ENCODE measurements at places on chromosomes 5 and 9.

DNA sequence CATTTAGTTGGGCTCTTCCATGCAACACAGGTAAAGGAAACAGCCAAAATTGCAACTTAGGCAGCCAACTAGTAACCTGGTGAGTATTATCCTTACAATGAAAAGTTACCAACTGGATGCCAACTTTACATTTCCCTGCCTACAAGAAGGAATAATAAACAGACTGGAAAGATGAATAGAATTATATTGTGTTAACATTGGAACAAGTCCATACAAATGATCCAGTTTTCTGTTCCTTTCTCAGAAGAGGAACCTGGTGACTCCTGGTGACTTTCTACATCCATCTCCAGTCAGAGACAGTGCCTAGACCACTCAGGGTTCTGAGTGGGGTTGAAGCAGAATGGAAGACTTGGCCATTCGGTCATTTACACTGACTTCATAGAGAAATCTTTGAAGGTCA lies 20.6 kb downstream of the MARCHF3 start:
- no peak for DNase-seq

DNA sequence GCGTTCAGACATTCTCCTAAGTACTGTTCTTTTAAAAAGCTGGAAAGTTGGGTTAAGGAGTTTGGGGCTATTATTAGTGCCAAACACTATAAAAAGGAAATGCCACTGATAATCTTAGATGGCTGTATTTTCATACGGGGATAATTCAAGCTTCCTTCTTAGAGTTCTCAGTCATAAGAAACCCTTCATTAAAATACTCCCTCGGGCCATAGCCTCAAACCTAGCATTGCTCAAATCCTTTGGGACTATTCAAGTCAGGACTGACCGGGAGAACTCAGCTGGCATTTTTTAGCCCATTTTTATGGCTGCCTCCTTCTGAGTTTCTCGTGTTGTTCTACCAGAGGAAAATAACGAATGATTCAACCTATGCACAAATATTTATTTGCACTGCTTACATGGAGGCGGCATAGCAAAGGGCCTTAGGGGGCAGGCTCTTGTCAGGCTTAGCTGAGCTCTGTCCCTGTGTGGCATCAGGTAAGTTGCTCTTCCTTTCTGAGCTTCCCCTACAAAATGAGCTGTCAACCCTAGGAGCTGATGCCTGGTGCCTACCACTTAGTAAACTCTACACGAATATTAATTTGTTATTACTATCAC lies 33.5 kb upstream of the ADAM19 start:
- no peak for DNase-seq

DNA sequence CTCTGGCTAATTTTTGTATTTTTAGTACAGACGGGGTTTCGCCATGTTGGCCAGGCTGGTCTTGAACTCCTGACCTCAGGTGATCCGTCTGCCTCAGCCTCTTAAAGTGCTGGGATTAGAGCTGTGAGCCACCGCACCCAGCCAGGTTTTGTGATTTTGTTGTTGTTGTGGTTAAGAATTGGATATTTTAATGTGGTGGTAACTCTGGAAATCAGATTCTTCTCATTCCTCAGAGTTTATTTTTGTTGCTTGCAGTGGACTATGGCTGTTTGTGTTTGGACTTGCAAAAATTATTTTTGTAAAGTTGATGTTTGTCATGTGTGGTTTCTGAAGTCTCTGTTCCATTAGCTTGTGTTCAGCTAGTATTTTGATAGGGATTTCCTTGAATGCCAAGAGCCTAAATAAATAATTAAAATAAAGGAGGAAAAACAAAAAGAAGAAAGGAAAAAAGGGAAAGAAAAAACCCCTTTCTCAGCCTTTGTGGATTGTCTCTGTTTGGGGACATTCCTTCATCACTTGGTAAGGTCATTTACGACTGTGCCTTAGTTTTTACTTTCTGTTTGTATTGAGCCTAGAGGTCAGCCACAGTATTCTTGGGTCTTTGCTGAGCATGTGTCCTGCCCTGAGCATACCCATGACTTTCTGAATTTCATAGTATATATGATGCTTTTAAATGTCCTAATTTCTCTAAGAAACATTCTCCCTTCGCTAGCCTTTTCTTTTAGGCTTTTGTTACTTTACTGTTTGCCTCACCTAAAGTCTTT lies 37.3 kb downstream of the PBX3 start:
- DNase-seq = no peak

- no peak for DNase-seq
Observed at GRCh38 chr9:131836021-131836420, 96.1 kb upstream of the RAPGEF1 start.

- no peak for DNase-seq
Observed at GRCh38 chr9:126702151-126703001, 88.6 kb downstream of the LMX1B start.

- DNase-seq = no peak
Observed at GRCh38 chr9:91146391-91147019, 215.2 kb downstream of the AUH start.

- no peak for DNase-seq
Observed at GRCh38 chr5:15702102-15702501, 202.1 kb downstream of the FBXL7 start.

- DNase-seq = no peak
Observed at GRCh38 chr5:162128117-162128516, 60.5 kb downstream of the GABRG2 start.

DNA sequence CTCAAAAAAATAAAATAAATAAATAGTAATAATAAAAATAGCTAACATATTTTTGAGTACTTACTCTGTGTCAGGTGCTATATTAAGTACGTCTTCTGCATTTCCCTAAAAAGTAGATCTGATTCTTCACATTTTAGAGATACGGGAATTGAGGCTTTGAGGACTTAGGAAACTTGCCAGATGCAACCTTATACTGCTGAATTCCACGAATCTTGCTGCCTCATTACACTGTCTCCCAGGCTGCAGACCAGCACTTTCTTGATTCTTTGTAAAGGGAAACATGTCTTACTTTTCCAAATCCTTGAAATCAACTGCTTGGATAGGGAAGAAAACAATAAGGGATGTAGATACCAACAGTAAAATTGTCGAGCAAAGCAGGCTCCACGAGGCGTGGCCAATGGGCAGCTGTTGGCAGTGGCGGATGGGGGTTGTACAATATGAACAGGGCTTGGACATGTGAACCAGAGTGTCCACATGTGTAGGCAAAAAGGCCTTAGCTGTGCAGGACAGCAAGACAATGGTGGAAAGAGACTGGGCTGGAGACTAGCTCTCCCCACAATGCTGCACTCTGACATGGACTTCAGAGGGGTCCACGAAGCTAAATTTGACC lies 124.3 kb upstream of the RAI14 start:
- DNase-seq = no peak

GRCh38 chr9:18673179-18673578 lies 199.2 kb downstream of the ADAMTSL1 start:
- DNase-seq = peak; percentile 57

- DNase-seq = no peak
Observed at GRCh38 chr5:8633696-8634095, 764.7 kb downstream of the MTRR start.

- DNase-seq = no peak
Observed at GRCh38 chr5:66207800-66208561, 63.9 kb downstream of the SREK1 start.

DNA sequence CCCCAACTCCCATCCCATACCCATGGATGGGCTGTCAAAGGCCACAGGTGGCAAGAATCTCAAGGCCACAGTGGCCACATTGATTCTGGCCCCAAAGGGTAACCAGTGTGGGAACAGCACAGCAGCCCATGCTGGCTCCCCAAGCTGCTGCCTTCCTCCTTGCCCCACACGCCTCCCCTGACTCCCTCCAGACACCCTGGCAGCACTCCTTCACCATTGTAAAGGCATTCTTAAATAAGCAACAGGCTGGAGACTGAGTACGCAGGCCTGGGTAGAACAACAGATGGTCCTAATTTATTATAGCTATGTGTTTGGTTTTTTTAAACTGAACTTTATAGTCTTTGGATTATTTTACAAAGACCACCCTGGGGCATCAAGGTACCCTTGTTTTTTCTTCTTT lies 158.8 kb downstream of the TSSK1B start:
- DNase-seq = no peak

- no peak for DNase-seq
Observed at GRCh38 chr5:109247986-109248385, 161.8 kb downstream of the PJA2 start.

GRCh38 chr9:76810377-76810957 lies 46.2 kb downstream of the PCA3 start:
- peak; percentile 59 for DNase-seq

DNA sequence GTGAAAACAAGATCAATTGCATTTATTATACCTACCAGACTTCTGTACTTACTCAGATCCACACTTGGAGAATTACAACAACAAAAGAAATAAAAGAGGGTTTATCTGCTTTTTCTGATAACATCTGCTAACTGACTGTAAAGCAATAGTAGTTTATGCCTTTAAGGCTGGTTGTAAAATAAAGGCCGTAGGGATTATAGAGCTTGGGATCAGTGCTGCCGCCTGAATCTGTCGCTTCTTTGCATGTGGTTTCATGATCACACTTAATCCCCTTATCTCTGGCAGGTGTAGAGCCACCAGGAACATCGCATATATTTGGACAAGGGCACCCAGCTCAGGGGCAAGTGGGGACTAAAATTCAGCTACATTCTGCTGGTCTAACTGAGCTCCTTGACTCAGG lies 146.7 kb downstream of the CCDC192 start:
- peak; percentile 14 for DNase-seq

DNA sequence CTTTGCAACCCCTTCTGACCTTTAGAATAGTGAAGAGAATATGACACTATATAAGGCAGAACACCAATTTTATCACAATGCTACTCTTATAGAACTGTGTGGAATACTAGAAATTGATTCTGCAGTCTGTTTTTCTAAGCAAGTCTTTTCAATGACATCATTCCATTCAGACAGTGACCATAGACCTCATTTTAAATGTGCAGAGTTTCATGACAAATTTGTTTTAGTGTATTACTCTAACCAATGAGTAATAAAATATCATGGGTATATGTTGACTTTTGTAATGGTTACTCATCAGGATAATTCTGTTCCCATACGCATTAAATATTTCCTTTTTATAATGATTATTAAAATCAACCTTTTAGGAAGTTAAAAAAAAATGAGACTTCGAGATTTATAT lies 219.9 kb downstream of the COX7C start:
- DNase-seq = no peak

DNA sequence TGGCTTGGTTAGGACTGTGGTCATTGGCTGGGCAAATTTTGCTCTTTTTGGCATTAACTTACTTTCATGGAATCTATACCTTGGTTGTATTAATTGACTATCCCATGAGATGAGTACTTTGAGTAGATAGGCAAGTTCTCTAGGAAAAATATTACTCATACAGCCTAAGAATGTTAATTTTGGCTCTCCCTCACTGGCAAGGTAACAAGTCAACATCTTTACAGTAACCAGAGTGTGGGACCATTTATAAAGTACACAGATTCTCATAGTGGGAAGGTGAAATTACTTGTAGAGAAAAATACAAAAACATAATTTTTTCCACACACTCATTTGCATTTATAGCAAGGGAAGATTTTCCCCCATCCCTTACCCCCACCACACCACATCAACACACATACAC lies 154.6 kb upstream of the ZNF608 start:
- no peak for DNase-seq

DNA sequence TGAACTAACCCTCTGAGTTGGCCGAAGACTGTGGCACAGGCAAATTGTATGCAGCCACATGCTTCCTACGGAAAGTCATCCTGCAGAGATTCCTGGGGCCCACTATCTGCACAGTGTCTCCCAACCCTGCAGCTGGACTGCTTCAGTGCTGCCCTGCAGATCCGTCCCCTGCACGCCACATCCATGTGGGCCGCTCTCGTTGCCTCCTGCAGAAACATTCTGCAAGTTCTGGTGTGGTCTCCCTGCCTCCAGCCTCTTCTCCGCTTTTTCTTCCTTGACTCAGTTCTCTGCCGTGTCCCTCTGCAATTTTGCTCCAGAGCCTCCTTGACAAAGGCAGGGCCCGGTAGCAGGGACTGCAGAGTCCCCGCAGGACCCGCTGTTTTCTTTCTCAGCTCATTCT lies 249.0 kb downstream of the AOPEP start:
- no peak for DNase-seq

DNA sequence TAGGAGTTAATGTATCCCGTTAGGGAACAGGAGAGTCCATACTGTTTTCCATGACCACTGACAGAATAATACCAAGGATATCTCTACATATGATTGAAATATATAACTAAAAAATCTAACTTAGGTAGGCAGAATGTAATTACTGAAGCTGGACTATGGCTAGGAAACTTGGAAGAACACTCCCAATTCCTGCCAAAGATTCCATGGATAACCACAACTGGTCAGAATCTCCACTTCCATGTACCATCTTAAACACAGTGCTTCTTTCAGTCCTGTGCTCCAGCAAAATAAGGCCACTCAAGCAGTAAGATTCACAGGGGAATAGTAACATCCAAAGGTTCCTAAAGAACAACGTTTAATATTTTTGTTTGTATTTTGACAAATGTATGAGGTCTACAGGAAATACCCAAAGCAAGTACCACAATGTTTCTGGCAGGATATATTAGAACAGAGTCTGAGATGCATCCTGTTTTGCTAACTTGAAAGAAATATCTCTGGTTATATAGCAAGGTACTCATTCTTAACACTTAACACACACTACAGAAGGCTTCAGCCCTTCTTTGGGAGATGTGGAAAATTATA lies 295.0 kb downstream of the ADAMTS6 start:
- DNase-seq = no peak

DNA sequence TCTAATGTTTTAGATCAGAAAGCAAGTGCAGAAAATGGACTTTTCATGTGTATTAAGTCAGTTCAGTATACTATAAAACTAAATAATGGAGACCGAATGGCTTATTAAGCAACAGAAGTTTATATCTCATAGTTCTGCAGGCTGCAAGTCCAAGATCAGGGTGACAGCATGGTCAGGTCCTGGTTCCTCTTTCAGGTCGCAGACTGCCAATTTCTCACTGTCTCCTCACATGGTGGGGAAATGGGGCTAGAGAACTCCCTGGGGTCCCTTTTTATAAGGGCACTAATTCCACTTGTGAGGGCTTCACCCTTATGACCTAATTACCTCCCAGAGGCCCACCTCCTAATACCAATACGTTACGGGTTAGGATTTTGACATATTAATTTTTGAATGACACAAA lies 48.7 kb downstream of the RICTOR start:
- no peak for DNase-seq

DNA sequence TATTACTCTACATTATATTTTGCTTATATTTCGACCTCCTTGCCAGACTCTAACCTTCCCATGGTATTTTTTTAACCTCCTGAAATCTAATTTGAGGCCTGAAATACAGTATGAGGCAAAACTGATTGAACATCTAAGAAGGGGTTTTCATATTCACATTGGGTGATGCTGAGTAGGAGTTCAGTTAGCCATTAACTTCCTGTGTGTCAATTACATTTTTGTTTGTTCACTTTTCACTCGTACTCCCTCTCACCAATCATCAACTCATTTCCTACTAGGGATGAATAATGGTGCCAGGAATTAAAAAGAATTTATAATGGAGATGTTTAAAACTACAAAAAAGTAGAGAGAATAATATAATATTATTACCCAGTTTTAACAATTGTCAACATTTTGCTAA lies 27.6 kb upstream of the GLRA1 start:
- no peak for DNase-seq

GRCh38 chr5:158967541-158967940 lies 132.2 kb downstream of the EBF1 start:
- DNase-seq = no peak

GRCh38 chr5:97149709-97150108 lies 7.3 kb upstream of the LIX1 start:
- DNase-seq = no peak
